ENCODE measurements at places on chromosomes 5 and 9.

DNA sequence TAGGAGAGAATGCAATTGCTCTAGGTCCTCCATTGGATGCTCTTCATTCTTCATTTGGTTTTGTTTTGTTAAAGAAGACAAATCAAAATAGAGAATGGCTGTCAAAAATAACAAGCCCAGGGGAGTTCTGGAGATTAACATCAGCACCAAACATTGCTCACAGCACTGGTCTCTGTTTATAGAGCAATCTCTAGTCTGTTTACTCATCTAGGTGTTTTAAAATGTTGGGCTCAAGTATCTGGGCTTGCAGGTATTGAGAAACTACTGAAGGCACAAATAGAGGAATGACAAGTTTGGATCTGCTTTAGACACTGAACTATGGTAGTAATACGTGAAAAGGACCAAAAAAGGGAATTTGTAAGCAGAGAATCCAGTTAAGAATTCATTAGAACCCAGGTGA is 77.0 kb upstream of the TMC1 start:
- no peak for DNase-seq

- DNase-seq: no peak
Measured at GRCh38 chr9:68979538-68980314, 34.2 kb downstream of the PRKACG start.

GRCh38 chr9:92385477-92385876 is 18.9 kb downstream of the OGN start:
- no peak for DNase-seq

DNA sequence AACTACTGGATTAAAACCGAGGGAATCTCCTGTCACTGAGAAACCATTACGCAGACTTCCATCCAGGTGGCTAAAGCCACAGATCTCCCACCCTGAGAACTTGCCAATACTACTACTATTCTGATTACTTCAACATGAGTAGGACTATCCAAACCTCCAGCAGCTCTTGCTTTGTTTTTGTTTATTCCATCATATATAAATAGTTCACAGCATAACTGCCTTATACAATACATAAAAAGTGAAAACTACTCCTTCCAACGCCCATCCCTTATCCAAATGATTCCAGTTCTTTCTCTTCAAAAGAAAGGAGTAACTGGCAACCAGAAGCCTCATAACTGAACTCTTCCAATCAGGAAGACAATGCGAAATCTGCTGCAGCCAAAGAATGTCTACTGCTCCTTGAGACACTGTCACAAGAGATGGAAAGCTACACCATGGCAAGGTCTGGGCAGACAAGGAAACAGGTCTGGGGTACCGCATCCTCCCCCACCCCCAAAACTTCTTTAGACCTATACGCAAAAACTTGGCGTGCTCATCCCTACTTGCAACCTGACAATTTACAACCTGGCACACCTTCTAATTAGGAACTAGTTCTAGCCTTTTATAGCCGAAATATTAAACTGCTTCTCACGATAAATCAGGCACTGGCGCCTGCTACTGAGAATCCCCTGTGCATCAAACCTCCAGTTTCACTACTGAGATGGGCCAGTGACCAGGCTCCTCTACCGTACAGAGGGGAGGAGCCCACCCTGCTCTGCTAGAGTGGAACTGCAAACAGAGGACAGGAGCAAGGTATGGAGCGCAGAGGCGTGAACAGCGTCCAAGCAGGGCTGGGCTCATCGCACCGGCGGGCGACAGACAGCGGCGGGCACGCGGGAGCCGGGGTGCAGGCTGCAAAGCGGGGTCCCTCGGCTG is 986 bp downstream of the PLPP1 start:
- no peak for DNase-seq

- DNase-seq: no peak
Measured at GRCh38 chr5:154813736-154814135, 36.7 kb downstream of the FAXDC2 start.

Data from right cardiac atrium (tissue), 5 donors.